Skin of body (tissue), 3 donors: ENCODE measurements at places on chromosomes 7 and 10.

DNA sequence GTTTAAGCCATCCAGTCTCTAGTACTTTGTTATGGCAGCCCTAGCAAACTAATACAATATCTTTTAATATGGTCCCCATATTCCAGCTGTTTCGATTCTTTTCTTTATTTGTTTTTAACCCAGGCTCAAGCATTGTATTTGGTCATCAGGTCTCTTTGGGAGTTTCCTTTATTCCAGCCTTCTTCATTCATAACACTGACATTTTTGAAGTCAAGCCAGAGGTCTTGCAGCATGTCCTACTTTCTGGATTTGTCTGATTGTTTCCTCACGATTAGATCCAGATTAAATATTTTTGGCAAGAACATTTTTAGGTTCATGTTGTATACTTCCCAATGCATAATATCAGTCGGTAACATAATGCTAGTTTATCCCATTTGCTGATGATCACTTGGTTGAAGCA lies 11.8 kb downstream of the SLC25A13 start:
- peak; percentile 35 for DNase-seq

GRCh38 chr7:98997846-98998245 lies 119.5 kb downstream of the TRRAP start:
- DNase-seq: no peak

GRCh38 chr10:17847585-17848296 lies 38.6 kb downstream of the MRC1 start:
- DNase-seq: no peak

GRCh38 chr10:33187427-33187999 lies 147.0 kb downstream of the NRP1 start:
- DNase-seq: no peak

- DNase-seq: no peak
These were observed 7.7 kb downstream of the RUNDC3B start for GRCh38 chr7:87635921-87636320.

GRCh38 chr7:28623863-28624262 lies 211.5 kb downstream of the CREB5 start:
- DNase-seq: no peak

- no peak for DNase-seq
These were observed 20.3 kb upstream of the NCAPG2 start for GRCh38 chr7:158724658-158725505.

DNA sequence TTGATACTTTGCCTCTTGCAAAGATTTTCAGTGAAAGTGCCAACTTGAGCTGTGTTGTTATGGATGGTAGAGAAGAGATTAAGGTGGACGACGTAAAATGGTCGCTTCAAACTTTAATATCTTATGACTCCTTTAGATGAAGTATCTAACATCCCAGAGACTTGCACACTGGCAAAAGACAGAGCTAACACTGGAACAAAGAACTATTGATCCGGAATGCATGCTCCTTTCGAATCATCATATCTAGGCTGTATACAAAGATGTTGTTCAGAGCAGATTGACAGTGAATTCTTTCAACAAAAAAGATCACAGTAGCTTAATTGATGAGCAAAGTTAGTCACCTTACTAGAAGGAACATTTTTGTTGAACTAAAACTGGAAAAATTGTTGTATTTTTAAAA lies 592.7 kb downstream of the NXPH1 start:
- DNase-seq: no peak

- DNase-seq: no peak
These were observed 393 bp upstream of the DNAJC1 start for GRCh38 chr10:22003964-22004281.

DNA sequence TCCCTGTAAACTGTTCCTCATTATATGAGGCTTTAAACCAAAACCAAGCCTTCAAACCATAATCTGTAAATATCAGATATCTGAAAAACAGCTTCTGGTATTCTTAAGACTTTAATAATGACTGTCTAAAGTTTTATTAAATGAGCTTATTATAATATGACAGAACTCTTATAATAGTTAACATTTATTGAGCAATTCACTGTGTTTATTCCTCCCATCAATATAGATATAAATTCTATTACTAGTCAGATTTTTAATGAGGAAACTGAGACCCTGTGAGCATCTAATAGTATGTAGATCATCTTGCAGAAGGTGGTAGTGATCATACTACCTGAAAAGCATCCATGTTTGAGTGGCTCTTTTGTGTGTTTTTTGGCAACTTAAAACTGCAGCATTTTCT lies 45.1 kb downstream of the KIF11 start:
- no peak for DNase-seq

DNA sequence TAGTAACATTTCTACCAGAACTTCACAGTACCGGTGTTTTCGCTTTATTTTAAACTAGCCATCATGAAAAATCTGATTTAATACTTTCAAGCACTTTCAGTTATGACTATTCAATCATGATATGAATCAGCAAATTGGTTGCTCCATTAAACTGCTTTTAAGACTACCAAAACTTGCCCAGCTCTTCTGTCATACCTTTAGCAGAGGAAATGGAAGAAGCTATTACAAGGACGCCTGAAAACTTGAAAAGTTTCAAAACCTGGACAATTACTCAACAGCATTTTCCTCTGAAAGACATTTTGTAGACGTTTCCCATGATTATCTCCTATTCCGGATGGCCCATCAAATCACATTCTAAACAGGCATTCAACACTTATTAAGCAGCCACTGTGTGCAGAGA lies 2.0 kb downstream of the JAZF1 start:
- no peak for DNase-seq

GRCh38 chr7:67854221-67855178 lies 857.9 kb downstream of the TYW1 start:
- DNase-seq: peak; percentile 73

GRCh38 chr7:42831718-42832522 lies 80.0 kb downstream of the C7orf25 start:
- peak; percentile 52 for DNase-seq

- no peak for DNase-seq
These were observed 7.7 kb downstream of the VWA2 start for GRCh38 chr10:114246679-114247305.
